ENCODE measurements at places on chromosomes 2 and 18.
A peak's percentile ranks its signal among the peaks of the same experiment; 100 is the strongest.

DNA sequence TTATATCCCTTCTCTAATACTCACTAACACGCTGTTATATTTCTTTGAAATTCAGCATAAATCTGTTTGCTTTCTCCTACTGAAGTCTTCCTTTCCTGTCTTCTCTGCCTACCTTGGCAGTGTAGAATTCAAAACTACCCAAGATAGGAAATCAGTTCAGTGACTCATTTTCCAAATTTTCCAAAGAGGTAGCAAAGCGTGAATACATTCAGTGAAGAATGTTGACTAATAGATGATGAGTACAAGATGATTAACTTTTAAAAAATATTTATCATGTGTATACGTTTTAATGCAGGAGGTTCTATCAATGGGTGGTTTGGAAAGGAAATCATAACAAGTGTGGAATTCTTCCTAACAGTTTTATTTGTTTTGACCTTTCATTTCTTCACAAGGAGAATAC, 201.9 kb upstream of the SLC8A1 start:
- DNase-seq, result no peak

- DNase-seq, result no peak
Observed at GRCh38 chr2:237152361-237152760, 66.7 kb downstream of the COPS8 start.

GRCh38 chr2:127056631-127057370, 50.2 kb downstream of the BIN1 start:
- DNase-seq, result no peak

DNA sequence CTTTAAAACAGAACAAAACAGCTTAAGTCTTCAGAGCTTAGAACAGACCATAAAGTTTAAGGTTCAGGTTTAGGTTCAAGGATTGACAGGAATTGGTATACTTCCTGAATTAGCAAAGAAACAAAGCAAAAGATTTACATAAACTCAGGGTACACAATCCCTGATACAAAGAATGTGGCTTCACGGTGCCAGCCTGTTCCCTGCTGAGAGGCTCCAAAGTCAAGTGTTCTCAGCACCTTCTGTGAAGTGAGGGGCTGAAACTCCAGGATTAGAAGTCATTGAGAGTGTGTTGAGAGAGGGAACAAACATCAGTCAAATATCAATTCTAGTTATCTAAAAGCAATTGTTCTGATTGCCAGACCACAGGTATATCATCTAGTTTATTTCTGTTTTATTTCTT, 35.7 kb downstream of the DYNAP start:
- DNase-seq, result no peak

DNA sequence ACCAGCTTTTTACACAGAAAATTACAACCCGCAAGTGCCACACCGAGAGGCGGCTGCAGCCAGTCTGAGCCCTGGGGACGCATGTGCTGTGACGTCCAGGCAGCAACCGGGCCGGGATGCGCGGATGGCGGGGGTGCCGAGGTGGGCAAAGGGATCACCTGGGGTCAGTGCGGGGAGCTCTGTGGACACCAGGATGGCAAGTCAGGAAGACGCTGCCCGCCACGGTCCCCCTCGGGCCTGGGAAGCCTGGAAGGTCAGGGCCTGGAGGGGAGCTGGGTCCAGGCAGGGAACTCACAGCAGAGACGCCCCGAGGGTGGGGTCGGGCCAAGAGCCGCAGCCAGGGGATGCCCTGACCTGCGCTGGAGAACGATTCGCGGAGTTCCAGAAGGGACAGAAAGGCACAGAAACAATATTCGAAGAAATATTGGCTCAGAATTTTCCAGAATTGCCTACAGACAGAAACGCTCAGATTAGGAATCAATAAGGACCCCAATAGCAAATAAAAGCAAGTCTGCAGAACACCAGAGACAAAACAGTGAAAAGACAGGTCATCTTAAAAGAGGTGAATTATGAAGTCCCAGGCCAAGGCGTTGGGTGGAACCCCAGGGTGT, 11.7 kb upstream of the KIF1A start:
- no peak for DNase-seq

- peak; percentile 69 for DNase-seq
Observed at GRCh38 chr2:101704046-101704466, 6.5 kb downstream of the MAP4K4 start.

DNA sequence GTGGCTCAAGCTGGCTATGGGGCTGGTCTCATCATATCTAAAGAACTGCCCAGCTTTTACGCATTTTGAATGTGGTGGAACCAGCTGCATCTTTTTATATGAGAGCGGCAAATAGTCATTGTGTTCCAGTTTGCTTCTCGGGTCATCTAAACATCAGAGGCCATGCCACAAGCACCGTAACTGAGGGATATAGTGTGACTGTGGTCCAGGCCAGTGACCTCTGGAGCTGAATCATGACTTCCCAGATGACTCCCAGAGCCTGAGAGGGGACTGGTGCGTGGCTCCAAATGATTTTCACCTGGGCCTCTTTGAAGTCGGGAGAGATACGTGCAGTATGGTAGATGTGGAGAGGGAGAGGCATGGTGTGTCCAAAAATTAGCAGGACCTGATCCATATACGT, 271.0 kb downstream of the NEDD4L start:
- DNase-seq, result no peak
